A172 (cell line): ENCODE measurements at places on chromosomes 13 and 19. TPM values are rescaled to one million over a fixed set of nuclear protein-coding genes. Genes with fewer than 3 reads are reported as not detected.

Gene PABPC3
- total RNA-seq: not detected in 2 replicates

Gene PLA2G4C
- 8.0 and 8.4 TPM in 2 replicates for total RNA-seq

Gene HSD17B14
- total RNA-seq: 9.9 and 14.6 TPM in 2 replicates

Gene IGFL2
- not detected in 2 replicates for total RNA-seq

Gene BRCA2
- 9.7 and 13.0 TPM in 2 replicates for total RNA-seq

Gene TNFSF9
- not detected in 2 replicates for total RNA-seq

Gene CELF5
- not detected in 2 replicates for total RNA-seq

Gene UBXN6
- 87.4 and 97.0 TPM in 2 replicates for total RNA-seq

Gene PGLYRP2
- total RNA-seq: not detected in 2 replicates

Gene TNFRSF19
- 6.0 and 6.5 TPM in 2 replicates for total RNA-seq

Gene R3HDM4
- total RNA-seq: 23.0 and 29.7 TPM in 2 replicates

Gene ZSWIM4
- 4.5 and 6.8 TPM in 2 replicates for total RNA-seq

Gene SSC5D
- total RNA-seq: 1.1 and 1.2 TPM in 2 replicates

Gene NBEA
- 2.0 and 2.5 TPM in 2 replicates for total RNA-seq

Gene EFNA2
- 9.1 and 9.9 TPM in 2 replicates for total RNA-seq

Gene CEACAM7
- not detected in 2 replicates for total RNA-seq

Gene CERS4
- total RNA-seq: 18.3 and 19.7 TPM in 2 replicates

Gene ZIM2
- total RNA-seq: not detected in 2 replicates

Gene KLK15
- total RNA-seq: not detected in 2 replicates

Gene CCDC169
- total RNA-seq: 7.0 and 9.2 TPM in 2 replicates

Gene UHRF1
- total RNA-seq: 110 and 118 TPM in 2 replicates

Gene SGTA
- 112 and 114 TPM in 2 replicates for total RNA-seq

Gene MATK
- total RNA-seq: 0.05 and 0.78 TPM in 2 replicates

Gene CGB1
- total RNA-seq: not detected in 2 replicates

Gene NLRP9
- not detected in 2 replicates for total RNA-seq

Gene LYPD5
- total RNA-seq: 0.31 TPM in 1 of 2 replicates, not detected in the other

Gene NUP62
- total RNA-seq: 84.6 and 91.3 TPM in 2 replicates

Gene CGB8
- total RNA-seq: 4.7 and 8.8 TPM in 2 replicates

Gene PTGIR
- 1.1 and 1.6 TPM in 2 replicates for total RNA-seq

Gene HAUS5
- 17.6 and 18.9 TPM in 2 replicates for total RNA-seq

Gene CCDC194
- not detected in 2 replicates for total RNA-seq

Gene CATSPERD
- total RNA-seq: not detected in 2 replicates

Gene ZNF428
- 56.8 and 59.2 TPM in 2 replicates for total RNA-seq

Gene BRME1
- 0.48 and 3.0 TPM in 2 replicates for total RNA-seq
